ENCODE measurements at places on chromosomes 11 and 22. TPM values are rescaled to one million over a fixed set of nuclear protein-coding genes. Genes with fewer than 3 reads are reported as not detected.

The ROBO4 gene
- 28.2 TPM for polyA plus RNA-seq

GRCh38 chr11:70158201-70158600 lies 44.9 kb upstream of the FADD start:
- no peak for DNase-seq

GRCh38 chr22:29147331-29147899 lies 58.3 kb upstream of the EMID1 start:
- DNase-seq = no peak

DNA sequence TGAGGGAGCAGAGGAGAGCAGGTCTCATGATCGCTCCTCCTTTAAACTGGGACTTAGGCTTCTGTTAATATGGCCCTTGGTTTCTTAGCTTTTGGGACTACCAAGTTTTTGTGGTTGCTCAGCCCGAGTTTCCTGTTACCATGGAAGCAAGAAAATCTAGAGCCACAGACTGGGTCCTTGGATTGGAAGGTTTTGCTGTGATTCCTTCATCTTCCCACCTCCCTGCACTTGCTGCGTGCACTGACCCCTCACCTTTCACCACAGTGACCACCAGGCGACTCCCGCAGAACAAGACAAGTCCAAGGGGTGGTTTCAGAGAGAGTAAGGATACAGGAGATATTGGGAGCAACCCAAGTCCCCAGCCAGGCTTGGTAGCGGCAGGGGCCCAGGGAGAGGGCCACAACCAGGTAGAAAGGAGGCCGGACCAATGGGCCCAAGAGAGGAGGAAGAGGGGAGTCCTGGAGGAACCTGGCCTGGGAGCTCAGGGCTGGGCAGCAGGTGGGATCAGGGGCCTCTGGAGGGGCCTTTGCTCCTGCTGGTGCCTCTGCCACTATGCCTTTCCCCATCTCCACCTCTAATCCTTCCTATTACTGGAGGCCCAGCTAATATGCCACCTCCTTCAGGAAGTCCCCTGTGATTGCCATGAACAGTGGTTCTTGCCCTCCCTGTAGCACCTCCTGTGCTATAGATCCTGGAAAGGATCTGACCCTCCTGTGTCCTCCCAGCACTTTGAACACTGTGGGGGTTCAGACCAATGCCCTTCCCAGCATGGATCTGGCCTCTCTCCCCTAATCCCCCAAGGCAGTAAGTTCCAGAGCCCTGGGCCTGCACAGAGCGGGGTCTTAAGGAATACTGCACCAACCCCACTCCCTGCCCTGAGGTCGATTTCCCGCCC lies 21.2 kb downstream of the CSF2RB start:
- DNase-seq = no peak

DNA sequence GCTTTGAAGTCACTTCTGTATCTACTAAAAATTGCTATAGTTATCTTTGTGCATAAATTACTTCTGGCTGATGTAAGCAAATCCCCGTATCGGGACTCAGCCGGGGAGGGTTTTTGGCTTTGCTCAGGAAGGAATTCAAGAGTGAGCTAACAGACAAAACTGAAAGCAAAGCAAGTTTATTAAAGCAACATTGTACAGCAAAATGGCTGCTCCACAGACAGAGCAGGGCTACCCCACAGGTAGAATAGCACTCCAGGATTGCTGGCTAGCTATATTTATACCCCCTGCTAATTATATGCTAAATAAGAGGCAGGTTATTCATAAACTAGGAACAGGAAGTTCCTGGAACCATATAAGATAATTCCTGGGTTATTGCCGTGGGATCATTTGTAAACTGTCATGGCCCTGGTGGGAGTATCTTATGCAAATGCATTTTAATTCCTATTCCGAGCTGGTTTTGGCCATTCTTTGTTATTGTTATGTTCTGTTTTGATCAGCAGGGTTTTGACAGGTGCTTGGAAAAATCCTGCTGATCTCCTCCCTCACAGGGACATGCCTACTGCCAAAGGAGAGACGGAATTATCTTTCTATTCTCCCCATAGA lies 15.2 kb downstream of the MIF start:
- DNase-seq = peak; percentile 35

The PTGDR2 gene
- polyA plus RNA-seq = 0.64 TPM

DNA sequence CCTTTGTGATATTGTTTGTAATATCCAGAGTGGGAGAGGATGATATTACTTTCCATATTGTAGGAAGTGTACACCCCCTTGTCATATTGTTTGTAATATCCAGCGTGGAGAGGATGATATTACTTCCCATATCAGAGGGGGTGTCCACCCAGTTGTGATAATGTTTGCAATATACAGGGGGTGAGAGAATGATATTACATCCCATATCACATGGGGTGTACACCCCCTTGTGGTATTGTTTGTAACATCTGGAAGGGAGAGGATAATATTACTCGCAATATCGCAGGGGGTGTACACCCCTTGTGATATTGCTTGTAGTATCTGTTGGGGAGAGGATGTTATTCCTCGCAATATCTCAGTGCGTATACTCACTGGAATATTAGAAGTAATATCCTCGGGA lies 61.5 kb downstream of the PRSS23 start:
- no peak for DNase-seq

- peak; percentile 55 for DNase-seq
These were observed 38.7 kb upstream of the RCN1 start for GRCh38 chr11:32052215-32052614.

The MYEOV gene
- 0.84 TPM for polyA plus RNA-seq

The OR2AT4 gene
- not detected for polyA plus RNA-seq

- DNase-seq = no peak
These were observed 5.6 kb downstream of the OVOL1 start for GRCh38 chr11:65792456-65792855.

The SEPTIN3 gene
- polyA plus RNA-seq = 1.1 TPM

- no peak for DNase-seq
These were observed 10.9 kb upstream of the GAL start for GRCh38 chr11:68673306-68673945.

The DEUP1 gene
- polyA plus RNA-seq = not detected

GRCh38 chr11:42770444-42771065 lies 541.2 kb upstream of the API5 start:
- DNase-seq = peak; percentile 31

Measured in muscle of arm (tissue), 14 donors.